PC-9 (cell line): ENCODE measurements at places on chromosomes 6 and 20.
A peak's percentile ranks its signal among the peaks of the same experiment; 100 is the strongest.

DNA sequence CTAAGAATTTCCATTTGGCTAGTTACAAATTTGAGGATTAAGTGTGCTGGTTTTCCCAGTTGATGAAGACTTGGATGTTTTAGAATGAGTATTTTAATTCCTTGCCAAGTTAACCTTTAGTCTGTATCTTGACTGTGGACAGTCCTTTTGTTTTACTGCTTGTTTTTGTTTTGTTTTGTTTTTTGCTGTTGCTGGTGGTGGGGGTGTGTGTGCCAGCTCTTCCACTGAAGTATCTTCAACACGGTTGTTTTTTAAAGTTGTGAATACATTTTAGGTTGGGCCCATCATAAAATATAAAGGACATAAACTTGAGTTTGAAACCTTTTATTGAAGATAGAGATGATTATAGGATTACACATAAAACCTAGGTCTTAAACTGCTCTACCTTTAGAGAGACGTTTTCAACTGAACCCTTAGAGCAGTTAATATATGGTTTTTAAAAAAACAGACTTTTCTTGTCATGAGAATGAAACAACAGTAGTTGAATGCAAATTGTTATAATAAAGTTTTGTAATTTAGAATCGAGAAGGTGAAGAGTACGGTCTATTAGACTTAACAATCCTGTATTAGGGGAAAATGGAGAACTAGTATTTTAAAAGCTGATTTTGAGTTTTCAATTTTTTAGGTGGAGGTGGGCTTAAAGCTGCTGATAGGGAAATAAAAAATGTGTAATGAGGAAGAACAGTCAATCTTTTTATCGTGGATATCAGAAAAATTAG lies 4.0 kb downstream of the QKI start:
- DNase-seq: no peak

GRCh38 chr20:23126281-23127061 lies 40.3 kb upstream of the CD93 start:
- DNase-seq: no peak

DNA sequence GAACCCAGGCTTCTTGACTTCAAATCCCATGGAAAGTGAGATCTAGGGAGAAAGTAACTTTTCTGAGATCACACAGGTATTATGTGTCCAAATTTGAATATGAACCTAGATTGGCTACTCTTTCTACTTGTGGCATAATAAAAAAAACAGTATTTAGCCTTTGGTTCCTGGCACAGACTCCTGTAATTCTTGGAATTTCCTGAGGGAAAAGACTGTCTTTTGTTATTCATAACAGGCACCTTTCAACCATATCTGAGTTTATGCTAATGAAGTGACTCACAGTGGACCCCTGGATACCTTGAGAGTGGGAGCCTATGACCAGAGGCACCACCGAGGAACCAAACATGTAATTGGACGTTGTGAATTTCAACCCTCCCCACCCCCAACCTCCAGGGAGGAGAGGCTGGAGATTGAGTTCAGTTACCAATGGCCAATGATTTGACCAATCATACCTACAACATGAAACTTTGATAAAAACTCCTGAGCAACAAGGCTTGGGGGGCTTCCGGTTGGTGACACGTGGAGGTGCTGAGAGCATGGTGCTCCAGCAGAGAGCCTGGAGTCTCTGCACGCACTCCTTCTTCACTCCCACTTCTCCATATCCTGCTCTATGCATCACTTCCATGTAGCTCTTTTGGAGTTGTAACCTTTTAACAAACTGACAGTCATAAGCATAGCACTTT lies 48.8 kb downstream of the LAMA4 start:
- peak; percentile 83 for DNase-seq

DNA sequence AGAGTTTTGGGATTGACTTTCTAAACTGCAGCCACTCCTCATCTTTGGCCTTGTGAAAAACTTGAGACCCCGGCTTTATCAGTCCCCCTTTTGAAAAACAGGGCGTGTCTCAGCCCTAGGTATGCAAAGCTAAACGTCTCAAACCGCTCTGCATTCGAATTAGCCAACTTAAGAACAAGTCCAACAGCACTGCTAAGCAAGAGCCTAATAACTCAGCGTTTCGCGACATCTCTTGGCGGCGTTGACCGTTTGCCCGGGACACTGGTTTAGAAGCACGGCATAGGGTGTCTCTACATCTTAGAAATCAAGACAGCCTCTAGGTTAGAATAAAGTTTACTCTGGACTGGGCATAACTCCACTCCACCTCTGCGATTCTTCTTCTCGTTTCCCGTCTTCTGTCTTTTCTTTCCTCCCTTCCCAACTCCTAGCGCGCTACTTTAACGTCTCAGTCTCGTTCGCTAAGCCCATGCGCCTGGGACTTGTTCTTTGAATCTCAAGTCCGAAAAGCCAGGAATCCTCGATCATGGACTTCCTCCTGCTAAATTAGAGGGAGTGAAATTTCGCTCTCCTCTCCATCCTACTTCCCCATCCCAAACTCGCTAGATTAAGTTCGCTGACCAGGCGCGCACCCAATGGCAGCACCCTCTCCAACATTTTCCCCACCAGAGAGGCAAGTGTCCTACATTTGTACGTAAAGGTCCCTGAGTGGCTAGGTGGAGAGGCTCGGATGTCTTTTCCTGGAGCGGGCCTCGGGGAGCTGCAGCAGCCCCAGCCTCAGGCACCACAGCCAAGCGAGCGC lies 10.5 kb upstream of the TFAP2A start:
- no peak for DNase-seq

GRCh38 chr6:3750317-3751076 lies 1.0 kb downstream of the PXDC1 start:
- DNase-seq: peak; percentile 37

DNA sequence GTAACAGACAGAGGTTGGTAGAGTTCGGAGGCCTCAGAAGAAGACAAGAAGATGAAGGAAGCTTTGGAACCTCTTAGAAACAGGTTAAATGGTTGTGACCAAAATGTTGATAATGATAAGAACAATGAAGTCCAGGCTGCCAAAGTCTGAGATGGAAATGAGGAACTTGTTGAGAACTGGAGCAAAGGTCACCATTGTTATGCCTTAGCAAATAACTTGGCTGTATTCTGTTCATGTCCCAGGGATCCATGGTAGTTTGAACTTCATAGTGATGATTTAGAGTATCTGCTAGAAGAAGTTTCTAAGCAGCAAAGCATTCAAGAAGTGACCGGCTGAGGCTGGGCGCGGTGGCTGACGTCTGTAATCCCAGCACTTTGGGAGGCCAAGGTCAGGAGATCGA lies 11.1 kb upstream of the LSM14B start:
- DNase-seq: no peak

DNA sequence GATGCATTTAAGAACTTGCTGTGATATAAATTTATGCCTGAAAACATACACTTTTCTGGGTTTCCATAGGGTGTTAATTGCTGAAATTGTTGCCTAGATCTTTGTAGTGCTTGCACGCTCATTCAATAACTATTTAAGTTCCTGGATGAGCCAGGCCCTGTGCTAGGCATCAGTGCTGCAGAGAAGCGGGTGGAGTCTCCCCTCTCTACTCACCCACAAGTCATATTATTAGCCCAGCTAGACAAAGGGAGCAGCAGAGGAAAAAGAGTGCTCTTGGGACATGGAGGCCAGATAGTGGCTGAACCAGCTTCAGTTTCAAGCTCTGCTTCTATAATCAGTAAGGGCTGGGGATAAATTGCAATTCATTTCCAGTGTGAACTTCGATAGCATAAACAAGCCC lies 329.1 kb downstream of the TFAP2B start:
- DNase-seq: no peak

- DNase-seq: no peak
These were observed 34.7 kb upstream of the ERVFRD-1 start for GRCh38 chr6:11146117-11146826.

DNA sequence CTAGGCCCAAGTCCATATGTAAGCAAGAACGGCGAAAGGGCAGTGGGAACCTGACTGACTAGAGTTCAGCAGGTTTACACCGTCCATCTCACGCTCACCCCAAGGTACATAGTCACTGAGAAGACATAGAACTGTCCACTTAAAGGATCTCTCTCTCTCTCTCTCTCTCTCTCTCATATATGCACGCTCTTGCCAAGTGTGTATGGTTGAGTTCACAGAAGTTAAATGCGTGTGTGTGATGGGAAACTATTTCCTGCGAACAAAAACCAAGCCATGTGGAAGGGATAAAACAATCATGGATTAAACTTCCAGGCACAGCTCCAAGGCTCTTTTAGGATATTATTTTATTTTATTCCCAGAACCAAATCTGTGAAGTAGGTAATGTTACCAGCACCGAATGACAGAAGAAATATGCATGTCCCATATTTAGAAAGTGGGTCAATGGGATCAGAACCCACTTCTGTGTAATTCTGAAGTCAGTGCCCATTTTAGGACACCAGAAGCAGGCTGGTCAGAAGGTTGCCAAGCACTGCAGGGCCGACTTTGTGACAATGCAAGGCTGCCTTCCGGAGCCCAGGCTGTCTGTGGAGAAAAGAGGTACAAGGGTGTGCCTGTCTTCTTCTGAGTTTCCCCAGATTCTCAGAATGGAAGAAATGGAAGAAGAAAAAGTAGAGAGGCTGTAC lies 49.2 kb upstream of the MAP7 start:
- no peak for DNase-seq

DNA sequence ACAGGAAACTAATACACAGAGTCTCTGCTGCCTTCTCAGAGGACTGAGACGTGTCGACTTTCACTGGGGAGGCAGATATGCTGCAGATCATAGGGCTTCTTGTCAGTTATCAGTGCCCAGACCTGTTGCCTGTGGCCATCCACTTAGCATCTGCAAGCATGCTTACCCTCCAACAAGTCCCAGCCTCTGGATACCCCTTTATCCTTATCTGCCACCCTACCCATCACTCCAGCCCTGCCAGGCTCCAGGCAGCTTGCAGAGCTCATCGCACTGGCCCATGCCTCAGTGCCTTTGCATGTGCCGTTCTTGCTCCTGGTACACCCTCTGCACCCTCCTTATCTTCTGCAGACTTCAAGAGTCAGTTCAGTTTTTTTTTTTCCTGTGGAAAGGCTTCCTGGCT lies 119.2 kb downstream of the TOX2 start:
- no peak for DNase-seq

- DNase-seq: peak; percentile 67
These were observed 52.0 kb downstream of the RPP21 start for GRCh38 chr6:30396833-30397479.

GRCh38 chr6:70072540-70073179 lies 206.3 kb downstream of the COL19A1 start:
- DNase-seq: no peak

DNA sequence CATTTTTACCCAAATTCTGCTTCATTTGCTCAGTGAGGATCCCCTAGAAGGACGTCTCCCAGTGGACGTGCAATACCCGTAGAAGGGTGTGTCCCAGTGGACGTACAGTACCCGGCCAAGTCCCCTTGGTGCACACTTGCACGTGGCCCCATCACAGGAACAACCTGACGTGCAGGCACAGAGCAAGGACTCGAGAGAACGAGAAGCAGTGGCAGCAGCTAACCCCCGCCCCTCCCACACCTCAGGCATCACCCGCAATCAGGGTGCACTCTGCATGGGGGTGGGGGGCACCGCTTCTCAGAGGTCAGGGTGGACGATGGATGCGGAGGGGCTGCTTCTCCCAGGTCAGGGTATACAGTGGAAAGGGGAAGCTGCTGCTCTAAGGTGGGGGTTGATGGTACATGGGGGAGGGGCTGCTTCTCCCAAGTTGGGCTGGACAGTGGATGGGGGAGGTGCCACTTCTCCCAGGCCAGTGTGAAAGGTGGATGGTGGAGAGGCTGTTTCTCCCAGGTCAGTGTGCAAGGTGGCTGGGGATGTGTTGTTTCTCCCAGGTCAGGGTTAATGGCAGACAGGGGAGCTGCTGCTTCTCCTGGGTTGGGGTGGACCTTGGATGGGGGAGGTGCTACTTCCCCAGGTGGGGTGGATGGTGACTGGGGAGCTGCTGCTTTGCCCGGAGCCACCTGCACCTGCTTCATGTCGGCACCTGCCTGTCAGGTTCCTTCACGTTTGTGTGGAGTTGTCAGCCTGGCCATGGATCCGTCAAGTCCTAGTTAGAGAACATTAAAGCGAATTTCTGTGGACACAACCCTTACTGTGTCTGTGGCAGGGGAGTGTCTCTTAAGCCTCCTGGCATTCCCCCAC lies 1.0 kb upstream of the THBS2 start:
- no peak for DNase-seq

GRCh38 chr6:166955865-166956443 lies 396 bp downstream of the RNASET2 start:
- DNase-seq: no peak

DNA sequence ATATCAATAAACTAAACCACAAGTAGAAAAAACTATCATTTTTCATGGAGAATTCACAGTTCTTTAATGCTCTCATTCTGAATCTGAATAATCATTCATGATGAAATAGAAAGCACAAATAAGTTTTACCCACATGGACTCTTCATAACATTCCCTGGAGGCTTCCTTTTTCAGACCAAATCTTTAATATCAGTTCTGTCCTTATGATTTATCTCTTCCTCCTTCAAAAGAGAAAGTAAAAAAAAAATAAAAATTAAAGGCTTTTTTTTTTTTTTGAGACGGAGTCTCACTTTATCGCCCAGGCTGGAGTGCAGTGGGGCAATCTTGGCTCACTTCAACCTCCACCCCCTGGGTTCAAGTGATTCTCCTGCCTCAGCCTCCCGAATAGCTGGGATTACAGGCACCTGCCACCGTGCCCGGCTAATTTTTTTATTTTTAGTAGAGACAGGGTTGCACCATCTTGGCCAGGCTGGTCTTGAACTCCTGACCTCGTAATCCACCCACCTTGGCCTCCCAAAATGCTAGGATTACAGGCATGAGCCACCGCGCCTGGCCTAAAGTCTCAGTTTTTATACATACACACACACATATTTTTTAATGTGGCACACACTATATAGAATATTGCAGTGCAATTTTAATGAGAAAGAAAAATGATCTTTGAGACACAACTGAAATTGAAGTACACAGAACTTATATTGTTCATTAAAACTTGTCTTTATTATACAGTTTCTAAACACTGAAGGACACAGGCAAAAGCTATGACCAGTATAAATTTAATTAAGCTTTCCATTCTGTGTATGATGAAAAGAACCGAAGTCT lies 31.9 kb upstream of the ZNF217 start:
- no peak for DNase-seq

- no peak for DNase-seq
These were observed 20.8 kb downstream of the HLA-DRA start for GRCh38 chr6:32460528-32460927.

- DNase-seq: no peak
These were observed 18.3 kb downstream of the LRRC1 start for GRCh38 chr6:53813096-53813495.

DNA sequence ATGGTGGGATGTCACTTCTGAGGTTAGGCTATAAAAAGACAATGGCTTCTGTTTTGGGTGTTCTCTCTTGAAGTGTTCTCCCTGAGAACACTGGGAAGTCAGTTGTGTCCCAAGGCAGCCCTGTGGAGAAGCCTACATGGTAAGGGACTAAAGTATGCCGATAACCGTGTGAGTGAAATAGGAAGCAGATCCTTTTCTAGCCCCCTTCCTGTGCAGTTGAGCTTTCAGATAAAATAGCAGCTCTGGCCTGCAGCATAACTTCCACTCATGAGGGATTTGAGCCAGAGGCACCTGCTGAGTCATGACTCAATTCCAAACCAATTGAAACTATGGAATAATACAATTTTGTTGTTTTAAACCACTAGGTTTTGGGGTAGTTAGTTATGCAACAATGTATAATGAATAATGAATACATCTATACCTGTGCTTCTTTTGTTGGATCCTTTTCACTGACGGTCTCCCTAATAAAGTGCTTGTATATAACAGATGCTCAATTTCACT lies 241.6 kb downstream of the TFAP2B start:
- DNase-seq: no peak

GRCh38 chr6:3962291-3963280 lies 113.4 kb downstream of the FAM50B start:
- no peak for DNase-seq
